ENCODE measurements at places on chromosomes 1 and 21.

GRCh38 chr1:235913311-235913710 lies 46.6 kb upstream of the LYST start:
- no peak for DNase-seq

DNA sequence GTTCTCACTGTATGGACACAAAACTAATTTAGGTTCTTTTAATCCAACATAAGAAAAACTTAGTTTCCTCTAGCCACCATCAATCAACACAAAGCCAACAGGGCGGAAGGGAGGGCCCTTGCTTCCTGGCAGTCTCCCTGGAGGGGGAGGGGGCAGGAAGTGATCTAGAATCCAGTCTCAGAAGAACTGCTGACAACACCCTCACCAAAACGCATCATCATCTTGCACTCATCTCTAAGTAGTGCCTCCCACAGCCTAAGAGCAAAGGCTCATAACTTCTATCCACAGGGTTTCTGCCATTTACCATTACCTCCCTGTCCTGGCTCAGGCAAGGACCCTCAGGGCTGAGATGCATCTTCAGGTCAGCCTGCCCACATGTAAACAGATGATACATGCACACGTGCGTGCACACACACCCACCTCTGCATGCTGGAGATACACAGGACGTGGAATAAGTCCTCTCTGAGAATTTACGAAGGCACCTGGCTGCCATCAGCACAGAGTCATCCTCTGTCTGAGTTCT lies 20.5 kb downstream of the HIVEP3 start:
- no peak for DNase-seq

DNA sequence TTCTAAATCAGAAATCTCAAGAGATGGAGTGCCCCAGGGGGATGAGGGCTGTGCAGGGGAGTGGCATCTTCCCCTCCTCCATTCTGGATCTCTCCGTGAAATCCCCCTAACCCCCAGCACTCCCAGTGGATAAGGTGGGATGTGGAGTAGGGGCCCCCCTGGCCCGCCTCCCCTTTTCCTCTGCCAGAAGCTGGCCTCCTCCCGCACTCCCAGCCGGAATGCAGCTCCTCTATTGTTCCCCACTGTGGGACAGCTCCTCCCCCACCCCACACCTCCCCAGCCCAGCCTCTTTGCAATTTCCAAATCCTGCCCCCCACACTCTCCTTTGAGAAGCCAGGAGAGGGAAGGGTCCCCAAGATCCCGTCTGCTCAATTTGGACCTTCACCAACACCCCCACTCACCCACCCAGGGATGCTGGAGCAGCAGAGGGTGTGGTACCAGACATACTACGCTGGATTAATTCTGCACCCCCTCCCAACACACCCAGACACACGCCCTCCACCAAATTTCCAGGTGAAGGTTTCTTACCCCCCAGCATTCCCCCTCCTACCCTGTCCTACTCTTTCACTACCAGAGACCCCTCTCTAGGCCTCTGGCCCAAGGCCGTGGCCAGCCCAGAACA lies 1.9 kb downstream of the MEX3A start:
- no peak for DNase-seq

GRCh38 chr1:78081980-78082860 lies 36.5 kb downstream of the GIPC2 start:
- no peak for DNase-seq

- DNase-seq: no peak
Measured at GRCh38 chr1:184629266-184629665, 125.4 kb downstream of the EDEM3 start.

- no peak for DNase-seq
Measured at GRCh38 chr1:154329152-154329521, 3.8 kb downstream of the ATP8B2 start.

All from HTR-8/SVneo (cell line).